Epithelial cell of esophagus (primary cell): ENCODE measurements at places on chromosomes 7 and 10.

- DNase-seq = no peak
Observed at GRCh38 chr10:23886355-23886754, 322.6 kb upstream of the KIAA1217 start.

GRCh38 chr10:61994405-61995219 is 93.1 kb downstream of the ARID5B start:
- no peak for DNase-seq

DNA sequence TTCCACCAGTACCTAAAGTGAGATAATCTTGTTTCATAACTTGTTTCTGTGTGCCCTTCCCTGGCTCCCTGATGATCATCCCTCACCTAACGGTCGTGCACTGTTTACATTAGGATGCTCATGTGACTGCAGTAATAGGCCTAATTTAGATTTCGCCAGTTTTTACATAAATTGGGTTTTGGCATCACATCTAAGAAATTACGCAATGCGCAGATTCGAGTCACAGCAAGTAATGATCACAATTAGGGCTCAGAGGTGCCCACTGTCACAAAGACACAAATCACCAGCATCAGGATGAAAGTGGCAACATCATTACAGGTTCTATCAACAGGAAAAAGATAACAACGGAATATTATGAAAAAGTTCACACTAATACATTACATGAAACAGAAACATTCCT is 94.7 kb downstream of the LARP4B start:
- DNase-seq = no peak

GRCh38 chr10:60524541-60524940 is 134.9 kb upstream of the ANK3 start:
- peak; percentile 80 for DNase-seq

DNA sequence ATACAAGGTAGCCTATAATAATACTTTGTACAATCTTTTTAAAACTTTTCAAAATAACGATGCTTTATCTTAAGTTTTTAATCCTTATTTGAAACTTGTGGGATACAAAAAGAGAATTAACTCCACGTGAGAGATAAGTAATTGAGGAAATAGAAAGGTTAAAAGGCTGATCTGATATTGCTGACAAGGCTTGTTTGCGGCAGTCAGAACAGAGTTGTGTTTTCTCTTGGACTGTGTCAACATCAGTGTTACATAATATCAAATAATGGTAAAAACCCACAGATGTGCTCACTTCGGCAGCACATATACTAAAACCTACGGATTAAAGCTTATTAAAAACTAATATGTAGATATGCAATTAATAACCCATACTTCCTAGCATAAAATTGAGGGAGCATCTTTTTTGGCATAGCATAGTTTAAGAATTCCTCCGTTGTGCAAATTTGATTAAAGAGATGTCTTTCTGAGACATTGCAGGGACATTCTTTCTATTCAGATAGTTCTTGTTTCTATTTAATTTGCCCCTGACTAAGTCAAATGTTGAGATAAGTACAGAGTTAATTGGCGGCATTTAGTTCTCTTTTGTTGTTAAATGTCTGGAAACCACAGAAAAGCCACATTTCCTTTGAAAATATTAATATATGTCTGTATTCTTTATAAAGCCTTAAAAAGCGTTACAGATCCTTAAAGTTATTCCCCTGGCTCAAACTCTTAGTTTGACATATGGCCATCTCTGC is 63.3 kb downstream of the FAM185A start:
- DNase-seq = no peak

GRCh38 chr7:128387216-128388144 is 22.3 kb downstream of the IMPDH1 start:
- peak; percentile 58 for DNase-seq

- peak; percentile 60 for DNase-seq
Observed at GRCh38 chr10:89458291-89458690, 43.9 kb downstream of the IFIT5 start.

GRCh38 chr10:96290368-96291133 is 13.7 kb upstream of the DNTT start:
- no peak for DNase-seq

GRCh38 chr7:89377219-89377618 is 581.7 kb upstream of the TEX47 start:
- no peak for DNase-seq

DNA sequence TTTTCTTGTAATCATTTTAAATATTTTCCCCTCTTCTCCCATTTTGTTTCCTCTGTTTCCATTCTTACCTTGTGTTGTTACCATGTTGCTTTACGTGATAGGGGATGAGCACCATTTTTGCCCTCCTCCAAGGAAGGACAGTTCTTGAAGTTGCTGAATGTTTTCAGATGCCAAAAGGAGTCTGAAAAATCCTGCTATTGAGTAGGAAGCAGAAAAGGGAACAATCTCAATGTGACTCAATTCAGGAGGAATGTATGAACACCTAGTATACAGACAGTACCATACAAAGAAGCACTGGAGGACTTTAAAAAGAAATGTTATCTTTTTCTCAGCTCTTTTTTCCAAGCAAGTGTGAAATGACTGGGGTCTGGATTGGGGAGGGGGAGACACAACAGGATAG is 5.1 kb upstream of the NAMPT start:
- peak; percentile 50 for DNase-seq

GRCh38 chr7:155979994-155980393 is 167.7 kb upstream of the SHH start:
- no peak for DNase-seq

DNA sequence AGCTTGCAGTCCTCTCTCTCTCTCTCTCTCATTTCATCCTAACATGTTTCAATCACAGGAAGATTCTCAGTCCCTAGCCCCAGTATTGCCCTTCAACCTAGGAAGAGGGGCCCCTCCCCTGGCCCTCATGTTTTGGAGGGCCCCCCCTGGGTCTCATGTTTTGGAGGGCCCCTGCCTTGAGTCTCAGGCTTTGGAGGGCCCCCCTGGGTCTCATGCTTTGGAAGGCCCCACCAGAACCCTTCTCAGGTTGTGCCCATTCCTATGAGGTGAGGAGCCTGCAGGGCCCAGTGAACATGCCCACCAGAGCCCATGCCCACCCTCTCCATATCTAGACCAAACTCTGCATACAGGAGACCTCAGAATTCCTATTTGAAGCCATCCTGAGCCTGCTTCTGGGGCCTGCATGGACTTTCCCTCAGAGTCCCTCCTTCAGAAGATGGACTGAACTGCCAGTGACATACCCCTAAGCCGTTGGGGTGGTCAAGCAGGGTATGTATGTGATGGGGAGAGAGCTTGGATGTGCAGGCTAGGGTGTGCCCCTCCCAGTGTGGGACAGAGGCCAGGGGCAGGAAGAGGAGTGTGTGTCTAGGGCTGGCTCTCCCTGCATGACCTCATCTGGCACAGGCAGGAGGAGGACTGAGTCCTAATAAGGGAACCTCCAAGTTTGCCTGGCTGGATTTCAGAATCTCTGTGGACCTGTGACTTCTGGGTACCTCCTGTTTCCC is 8.1 kb upstream of the VDAC2 start:
- peak; percentile 74 for DNase-seq

GRCh38 chr7:47460251-47460989 is 121.5 kb downstream of the TNS3 start:
- DNase-seq = no peak

DNA sequence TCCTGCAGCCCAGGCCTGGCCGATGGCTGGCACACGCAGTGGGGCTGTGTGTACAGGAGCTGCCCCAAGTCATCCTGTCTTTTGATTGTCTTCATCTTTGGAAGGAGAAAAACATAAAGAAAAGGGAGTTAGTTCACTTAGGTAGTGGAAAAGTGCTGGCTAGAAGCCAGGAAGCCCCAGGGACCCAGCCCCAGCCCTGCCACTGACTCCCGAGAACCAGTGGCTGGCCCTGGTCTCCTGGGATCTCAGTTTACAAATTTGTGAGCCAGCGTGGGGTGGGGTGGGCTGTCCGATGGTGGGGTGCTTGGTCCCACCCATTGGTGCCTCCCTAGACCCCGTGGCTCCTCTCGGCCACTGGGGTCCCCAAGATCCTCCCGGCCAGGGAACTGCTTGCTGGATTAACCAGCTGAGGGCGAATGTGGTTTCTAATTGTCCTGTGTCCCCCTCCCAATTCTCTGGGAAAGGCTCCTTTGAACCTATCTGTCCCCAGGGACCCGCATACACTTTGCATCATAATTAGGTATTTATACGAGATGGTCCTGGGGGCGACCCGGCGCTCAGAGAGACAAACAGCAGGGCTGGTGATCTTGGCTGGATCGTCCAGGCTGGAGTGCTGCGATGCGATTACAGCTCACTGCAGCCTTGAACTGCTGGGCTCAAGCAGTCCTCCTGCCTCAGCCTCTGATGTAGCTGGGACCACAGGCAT is 16.3 kb upstream of the CHST12 start:
- DNase-seq = no peak

GRCh38 chr10:62327885-62328284 is 46.3 kb upstream of the ZNF365 start:
- DNase-seq = no peak

DNA sequence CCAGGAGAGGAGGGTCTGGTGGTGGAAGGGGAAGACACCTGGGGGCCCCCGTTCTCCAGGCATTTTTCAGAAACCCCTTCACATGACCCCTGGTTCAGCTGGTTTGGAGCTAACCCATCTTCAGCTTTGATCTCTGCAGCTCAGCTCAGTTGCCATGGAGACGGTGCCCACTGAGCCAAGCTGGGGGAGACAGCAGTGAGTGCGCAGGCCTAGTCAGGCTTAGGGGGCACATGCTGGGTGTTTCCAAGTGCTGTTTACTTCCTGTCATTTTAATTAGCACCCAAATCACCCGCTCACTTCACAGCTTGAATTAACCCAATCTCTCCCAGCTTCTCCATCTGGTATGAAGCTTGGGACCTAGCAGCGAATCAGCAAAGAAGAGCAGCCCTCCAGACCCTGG is 9.0 kb downstream of the SPOCK2 start:
- DNase-seq = no peak

GRCh38 chr10:86716466-86716865 is 40.0 kb upstream of the BMPR1A start:
- no peak for DNase-seq

DNA sequence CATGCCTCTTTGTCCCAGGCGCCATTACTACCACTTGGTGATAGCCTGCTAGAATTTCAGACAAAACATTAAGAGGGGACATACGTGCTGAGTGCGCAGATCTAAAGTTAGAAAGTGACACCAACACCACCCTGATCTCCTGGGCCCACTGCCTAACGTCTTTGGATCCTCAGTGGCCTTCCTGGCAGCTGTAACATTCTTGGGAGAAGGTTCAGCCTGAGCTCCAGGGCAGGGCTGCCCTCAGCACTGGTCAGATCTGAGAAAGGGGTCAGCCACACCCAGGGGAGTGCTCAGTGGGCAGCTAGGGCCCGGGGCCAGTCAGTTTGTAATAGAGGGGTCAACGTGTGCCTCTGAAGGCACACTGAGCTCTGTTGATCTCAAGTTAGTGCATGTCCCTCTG is 48.4 kb downstream of the ZCCHC24 start:
- no peak for DNase-seq

DNA sequence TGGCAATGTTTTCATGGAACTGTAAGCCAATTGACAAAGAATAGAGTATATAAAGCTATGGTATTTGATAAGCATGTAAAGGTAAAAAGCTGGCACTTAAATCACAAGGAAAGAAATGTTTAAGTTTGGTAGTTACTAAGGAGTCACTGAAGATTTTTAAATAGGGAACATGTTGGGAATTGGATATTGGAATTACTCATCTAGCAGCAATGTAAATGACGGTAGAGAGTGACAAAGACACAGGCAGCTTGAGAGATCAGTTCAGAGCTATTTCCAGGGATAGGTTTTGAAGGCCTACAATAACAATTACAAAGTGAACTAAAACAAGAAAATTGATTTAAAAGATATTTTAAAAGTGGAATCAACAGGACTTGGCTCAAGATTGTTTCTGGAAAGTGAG is 36.8 kb downstream of the SP8 start:
- peak; percentile 11 for DNase-seq

DNA sequence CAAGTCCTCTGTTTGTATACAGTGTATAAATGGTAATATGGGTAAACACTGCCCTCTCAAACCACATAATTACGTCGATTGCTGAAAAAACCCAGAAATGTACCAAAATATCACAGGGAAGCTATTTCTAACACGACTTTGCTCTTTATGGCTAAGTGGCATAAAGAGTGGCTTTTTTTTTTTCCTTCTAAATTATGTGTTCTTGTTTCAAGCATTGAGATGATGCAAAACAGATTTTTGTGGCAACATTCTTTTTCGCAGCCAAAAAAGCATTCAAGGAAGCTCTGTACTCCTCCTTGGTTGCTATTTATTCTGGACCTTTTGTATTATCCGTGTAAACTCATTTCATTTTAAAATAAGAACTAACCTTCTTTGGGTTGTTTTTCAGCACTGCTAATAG is 138.9 kb downstream of the VTI1A start:
- no peak for DNase-seq

- DNase-seq = no peak
Observed at GRCh38 chr7:117158941-117159697, 163.7 kb downstream of the WNT2 start.

DNA sequence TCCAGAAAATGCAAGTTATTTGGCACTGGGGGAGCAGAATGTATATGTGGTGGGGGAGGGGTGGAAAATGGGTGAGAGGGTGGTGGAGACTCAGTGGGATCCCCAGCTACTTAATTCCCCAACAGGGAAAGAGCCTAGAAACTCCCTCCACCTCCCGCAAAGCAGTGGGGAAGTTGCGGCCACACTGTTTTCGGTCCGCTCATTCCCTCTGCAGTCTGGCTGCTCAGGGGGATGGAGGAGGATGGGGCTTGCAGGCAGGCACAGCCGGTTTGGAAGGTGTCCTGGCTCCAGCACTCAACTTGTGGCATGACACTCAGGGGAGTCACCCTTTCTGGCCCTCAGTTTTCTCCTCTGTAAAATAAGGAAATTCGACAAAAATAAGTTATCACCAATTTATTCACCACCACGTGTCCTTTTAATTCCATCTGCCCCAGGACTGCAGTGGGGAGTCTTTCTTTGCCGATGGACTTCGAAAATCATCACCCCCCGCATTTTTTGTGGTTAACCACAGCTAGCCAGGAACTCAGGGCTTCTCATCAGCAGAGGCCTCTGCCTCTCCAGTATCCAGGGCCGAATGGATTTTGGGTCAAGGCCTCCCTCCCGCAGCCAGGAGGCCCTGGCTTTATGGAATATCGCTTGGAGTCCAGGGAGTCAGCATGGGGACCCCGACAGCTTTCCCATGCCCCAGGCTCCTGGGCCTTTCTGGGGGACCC is 1.6 kb upstream of the HTRA1 start:
- no peak for DNase-seq
